ENCODE measurements at places on chromosomes 5 and 9.

DNA sequence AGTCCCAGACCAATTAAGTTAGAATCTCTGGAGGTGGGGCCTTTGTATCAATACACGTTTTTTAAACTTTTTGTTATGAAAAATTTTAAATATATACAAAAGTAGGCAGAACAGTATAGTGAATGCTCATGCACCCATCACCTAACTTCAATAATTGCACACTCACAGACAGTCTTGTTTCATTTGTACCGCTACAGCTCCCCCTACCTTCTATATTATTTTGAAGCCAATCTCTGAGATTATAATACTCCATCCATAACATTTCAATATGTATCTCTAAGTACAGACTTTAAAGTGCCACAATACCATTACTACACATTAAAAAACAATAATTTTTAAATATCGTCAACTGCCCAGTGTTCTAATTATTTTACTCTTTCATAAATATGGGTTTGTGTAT lies 32.9 kb downstream of the ISL1 start:
- DNase-seq: no peak

GRCh38 chr5:44945743-44946142 lies 137.0 kb downstream of the MRPS30 start:
- DNase-seq: no peak

DNA sequence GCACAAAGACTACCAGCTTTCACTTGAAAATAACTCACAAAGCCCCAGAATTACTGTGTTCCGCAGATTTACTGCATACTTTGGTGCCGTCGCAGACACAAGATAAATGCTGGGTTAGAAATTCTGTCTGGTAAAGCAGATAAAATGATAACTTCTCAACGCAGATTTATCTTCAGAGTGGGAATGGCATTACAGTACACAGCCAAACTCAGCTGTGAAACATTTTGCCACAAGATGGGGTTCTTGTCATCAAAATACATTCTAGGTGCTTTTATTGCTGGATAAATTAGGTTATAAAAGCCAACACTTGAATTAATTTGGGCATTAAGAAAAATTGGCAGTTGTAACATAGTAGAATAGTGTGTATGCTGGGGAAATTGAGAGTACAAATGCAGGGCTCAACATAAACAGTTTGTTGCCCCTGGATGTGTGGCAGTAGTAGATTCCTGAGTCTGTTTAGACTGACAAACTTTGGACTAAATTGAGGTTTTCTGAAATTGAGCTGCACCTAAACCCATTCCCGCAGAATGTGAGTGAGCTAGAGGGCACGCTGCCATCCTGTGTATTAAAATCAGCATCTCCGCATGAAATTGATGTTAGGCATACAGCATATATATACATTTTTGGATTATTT lies 61.1 kb downstream of the LMNB1 start:
- DNase-seq: no peak

DNA sequence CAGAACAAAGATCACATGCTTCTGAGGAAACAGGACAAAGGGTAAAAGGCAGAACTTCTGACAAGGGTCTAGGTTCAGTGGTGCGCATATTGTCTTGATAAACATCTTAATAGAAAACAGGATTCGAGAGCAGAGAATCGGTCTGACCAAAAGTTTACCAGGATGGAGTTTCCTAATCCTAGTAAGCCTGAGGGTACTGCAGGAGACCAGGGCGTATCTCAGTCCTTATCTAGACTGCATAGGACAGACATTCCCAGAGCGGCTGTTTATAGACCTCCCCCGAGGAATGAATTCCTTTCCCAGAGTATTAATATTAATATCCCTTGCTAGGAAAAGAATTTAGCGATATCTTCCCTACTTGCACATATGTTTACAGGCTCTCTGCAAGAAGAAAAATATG lies 32.4 kb upstream of the TNFSF8 start:
- DNase-seq: no peak

DNA sequence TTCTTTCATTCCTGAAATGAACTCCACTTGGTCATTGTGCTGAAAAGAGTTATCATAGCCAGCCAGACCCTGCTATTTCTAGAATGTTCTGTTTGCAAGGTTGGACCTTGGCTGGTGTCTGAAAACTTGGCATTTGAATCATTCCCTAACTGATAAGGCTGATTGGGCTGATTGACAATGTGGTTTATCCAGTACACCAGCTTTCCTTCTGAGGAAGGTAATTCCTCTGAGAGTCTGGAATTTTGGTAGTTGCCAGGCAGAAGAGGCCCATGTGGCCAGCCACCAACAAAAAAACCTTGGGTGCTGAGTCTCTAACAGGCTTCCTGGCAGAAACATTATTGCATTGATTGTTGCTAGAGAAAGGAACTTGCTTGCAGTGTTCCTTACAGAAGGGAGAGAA lies 15.3 kb downstream of the SEC61B start:
- no peak for DNase-seq

- no peak for DNase-seq
These were observed 34.5 kb upstream of the COL5A1 start for GRCh38 chr9:134606951-134607731.

DNA sequence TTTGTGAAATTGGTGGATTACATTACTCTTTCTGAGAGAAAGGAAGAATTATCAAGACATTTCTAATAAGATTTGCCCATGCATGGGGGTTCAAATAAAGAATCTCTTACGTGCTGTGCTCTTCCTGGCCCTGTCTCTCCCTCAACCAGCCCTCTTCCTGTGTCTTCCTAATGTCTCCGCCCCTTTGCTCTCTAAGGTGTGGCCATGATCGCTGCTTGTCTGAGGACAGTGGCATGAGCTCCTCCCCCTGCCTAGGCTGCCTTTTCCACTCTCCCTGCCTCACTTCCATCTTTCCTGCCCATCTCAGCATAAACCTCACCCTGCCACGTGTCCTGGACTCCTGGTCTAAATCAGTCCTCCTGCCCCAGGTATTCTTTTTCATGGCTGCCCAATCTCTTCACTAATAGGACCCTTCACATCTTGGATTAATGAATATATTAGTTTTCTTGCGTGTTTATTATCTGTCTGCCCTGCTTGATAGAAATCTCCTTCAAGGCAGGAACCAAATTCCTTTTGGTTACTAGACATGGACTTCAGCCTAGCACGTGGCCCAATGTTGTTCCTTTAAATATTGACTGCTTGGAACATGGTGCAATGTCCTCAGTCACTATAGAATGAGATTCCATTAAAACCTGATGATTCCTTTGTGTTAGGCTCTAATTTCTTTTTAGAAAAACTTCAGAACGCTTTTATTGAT lies 122.3 kb downstream of the MTRR start:
- no peak for DNase-seq

GRCh38 chr5:140967226-140967893 lies 1.1 kb downstream of the PCDHAC2 start:
- DNase-seq: no peak

DNA sequence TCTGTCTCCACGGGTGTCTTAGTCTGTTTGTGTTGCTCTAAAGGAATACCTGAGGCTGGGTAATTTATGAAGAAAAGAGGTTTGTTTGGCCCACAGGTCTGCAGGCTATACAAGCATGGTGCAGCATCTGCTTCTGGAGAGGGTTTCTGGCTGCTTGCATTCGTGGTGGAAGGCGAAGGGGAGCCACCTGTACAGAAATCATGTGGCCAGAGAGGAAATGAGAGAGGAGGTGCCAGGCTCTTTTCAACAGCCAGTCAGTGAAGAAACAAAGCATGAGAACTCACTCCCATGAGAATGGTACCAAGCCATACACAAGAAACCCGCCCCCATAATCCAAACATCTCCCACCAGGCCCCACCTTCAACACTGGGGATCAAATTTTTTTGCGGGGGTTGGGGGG lies 53.4 kb downstream of the PFDN1 start:
- DNase-seq: no peak

GRCh38 chr5:68110264-68110663 lies 105.3 kb upstream of the PIK3R1 start:
- no peak for DNase-seq

DNA sequence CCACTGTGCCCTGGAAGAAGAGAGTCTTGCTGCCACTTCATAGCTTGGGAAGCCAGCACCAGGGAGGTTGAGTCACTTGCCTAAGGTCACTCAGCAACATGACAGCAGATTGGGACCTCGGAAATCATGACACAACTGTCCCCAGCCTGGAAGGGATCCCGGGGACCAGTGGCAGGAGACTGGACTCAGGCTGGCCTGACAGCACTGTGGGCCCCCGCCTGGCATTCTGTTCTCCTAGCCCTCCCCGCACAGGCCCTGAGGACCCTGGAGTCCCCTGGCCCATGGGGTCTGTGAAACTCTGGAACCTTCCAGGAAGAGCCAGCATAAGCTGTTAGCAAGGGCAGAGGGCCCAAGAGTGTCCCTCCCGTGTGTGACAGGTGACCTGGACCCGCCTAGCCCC lies 64.9 kb downstream of the COL5A1 start:
- DNase-seq: no peak

DNA sequence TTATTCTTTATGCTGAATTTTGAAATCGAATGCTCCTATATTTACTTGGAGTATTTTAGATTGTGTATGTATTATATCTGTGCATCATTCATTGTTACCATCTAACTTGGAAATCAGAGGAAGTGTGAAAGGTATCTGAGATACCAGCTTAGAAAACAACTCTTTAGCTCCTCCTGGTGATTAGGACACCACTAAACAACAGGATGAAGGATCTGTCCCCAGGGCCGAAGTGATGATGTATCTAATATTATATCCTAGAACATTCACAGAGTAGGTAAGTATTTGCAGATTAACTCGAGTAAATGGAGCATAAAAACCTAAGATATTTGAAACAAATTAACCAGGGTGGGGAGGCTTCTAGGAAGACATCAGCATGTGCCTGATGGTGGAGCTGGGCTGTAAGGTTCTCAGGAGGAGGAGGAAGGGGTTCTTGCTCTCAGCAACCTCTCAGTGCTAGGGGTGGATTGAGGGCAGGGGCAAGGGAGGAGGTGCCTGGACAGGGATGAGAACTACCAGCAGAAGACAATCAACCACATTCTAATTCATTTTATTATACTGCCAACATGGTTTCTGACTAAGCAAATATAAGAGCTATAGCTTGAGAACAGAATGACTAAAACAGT lies 2.6 kb upstream of the NFIL3 start:
- DNase-seq: no peak

DNA sequence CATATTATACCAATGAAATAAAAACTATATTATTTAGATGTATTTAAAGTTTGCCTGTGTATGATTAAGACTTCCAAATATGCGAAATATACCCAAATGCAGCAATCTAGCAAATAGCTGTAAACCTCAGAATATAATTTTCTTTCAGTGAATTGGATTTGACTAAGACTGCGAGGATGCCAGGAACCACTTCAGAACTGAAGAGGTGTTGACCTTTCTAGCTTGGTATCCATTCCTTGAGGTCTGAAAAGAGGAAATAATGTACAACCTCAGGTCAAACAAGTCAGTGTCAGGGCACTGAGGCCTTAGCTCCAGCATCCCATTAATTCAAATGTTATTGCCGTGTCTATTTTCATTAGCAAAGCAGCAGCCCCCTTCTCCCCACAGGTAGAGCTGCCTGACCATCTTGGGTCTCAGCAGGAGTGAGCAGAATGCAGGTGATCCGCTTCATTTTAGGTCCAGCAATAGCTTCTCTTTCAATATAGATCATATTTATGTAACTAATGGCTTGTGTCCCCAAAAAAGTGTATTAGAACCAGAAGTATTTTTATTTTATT lies 100.0 kb downstream of the KIAA1958 start:
- no peak for DNase-seq

DNA sequence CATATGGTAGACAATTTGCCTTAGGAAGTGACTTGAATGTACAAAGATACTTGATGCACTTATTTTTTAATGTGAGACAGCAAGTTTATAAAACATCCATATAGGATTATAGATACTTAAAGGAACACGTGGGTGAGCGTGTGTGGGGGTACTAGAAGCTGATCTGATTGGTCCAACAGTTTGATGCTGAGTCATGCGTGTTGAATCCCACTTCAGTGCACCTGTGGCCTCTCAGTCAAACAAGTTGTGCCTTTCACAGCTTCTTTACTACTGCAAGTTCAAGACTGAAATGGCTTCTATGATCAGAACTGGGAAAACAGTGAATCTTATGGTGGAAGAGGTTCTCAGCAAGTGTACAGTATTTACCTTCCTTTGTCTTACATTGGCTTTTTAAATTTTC lies 98.9 kb downstream of the MAP1B start:
- no peak for DNase-seq

DNA sequence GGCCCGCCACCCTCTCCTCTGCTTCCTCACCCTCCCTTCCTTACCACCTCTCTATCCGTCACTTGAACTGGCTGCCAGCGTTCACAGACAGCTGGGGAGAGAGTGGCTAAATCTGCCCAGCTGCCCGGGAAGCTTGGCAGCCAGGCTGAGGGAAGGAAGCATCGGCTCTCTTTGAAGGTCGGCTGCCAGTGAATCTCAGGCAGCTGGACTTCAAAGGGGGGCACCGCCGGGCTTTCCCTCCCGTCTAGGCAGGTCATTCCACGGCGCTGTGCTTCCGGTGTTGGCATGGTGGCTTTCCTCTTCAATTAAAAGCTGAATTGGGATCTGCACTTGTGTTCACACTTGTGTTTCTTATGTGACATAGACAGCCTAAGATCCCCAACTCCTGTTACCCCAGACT lies 174.0 kb downstream of the GDNF start:
- DNase-seq: no peak

GRCh38 chr9:73269430-73270101 lies 117.9 kb downstream of the ANXA1 start:
- DNase-seq: no peak

GRCh38 chr9:134187110-134187531 lies 22.8 kb upstream of the RNU6ATAC start:
- no peak for DNase-seq

DNA sequence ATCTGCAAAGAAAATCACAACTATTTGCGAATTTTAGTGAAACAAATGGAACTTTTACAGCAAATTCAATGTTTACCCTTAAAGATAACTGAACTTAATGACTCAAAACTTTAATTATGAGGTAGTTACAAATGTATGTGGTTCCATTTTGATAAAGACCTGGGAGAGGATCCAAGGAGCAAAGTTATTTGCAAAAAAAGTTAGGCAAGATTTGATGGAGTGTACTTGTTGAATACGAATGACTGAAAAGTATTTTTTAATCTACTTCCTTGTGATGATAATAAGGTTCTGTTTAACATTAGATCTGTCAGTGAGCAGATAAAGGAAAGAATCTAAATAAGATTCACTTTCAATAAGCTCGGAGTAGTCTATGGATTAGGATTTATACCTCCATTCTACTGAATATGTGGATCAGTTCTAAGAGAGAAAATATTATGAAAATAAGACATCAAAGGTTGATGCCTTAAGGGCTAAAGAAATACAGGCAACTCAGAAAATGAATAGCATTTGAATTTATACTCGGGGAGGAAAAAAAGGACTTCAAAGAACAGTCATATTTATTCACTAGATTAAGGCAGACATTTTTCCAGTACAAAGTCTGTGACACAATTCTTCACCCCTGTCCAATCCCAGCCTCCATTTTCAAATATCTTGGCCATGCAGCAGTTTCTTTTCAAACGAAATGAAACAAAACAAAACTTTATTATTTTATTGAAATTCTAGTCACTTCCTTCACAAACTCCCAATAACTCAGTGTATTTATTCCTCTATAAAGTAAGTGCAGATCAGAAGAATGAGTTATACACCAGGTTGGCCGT lies 199.8 kb downstream of the PDE4D start:
- no peak for DNase-seq

- no peak for DNase-seq
These were observed at the start of gene RGS3 for GRCh38 chr9:113463418-113464285. TSS of gene RGS3 (plus strand) at chr9:113463727. CDS start at chr9:113463803, 76 bp downstream.
